ENCODE measurements at places on chromosomes 12 and 14. TPM values are rescaled to one million over a fixed set of nuclear protein-coding genes. Genes with fewer than 3 reads are reported as not detected.
A peak's percentile ranks its signal among the peaks of the same experiment; 100 is the strongest.

GRCh38 chr14:24705840-24706239, 71.8 kb upstream of the GZMB start:
- H3K4me1 ChIP-seq, result no peaks in the 10 kb centered on the region
- no peaks in the 10 kb centered on the region for H3K36me3 ChIP-seq
- H3K27me3 ChIP-seq, result no peaks in the 10 kb centered on the region
- DNase-seq, result no peak
- H3K27ac ChIP-seq, result no peak overlapping the region

DNA sequence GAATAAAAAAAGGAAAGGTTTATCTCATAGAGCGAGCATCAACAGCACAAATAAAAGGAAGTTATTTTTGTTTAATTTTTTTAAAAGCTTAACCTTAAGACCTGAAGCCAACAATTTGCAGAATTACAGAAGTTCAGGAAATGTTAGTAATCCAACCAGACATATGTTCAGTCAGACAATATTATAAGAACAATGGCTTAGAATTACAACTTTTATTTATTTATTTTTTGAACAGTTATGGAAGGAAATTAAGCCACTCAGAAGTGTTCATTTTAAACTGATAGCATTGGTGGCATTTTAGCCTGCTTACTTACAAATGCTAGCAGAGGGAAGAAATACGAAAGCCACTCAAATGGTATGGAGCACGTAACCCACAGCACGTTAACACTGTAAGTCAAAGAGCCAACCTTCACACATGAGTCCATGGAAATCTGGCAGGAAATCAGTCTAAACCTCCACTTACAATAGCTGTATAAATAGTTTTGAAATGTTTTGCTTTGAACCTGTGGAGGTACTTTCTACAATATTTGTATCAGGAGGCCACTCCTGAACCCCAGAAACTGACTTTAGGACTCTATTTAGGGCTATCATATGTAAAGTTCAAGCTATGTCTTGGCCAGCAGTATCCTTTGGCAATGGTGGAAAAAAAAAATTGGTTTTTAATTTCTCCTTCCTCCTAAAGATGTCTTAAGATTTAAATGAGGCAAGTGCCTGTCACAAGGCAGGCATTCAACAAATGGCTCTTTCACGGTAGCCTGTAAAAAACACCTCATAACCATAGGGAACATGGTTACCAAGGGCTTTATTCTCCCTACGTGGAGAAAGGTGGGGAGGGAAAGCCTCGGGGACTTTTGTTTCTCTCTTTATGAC, 102.3 kb downstream of the ITPR2 start:
- H3K4me1 ChIP-seq, result peaks cover 3% of the 10 kb centered on the region
- H3K27ac ChIP-seq, result no peak overlapping the region
- no peaks in the 10 kb centered on the region for H3K27me3 ChIP-seq
- H3K36me3 ChIP-seq, result no peaks in the 10 kb centered on the region

Gene P3H3
- total RNA-seq, result 4.1 TPM

Gene GDF3
- not detected for total RNA-seq

GRCh38 chr12:31931796-31932715, 27.2 kb upstream of the RESF1 start:
- H3K4me1 ChIP-seq, result no peaks in the 10 kb centered on the region
- H3K27ac ChIP-seq, result no peak overlapping the region
- H3K36me3 ChIP-seq, result no peaks in the 10 kb centered on the region
- DNase-seq, result no peak
- H3K27me3 ChIP-seq, result no peaks in the 10 kb centered on the region

DNA sequence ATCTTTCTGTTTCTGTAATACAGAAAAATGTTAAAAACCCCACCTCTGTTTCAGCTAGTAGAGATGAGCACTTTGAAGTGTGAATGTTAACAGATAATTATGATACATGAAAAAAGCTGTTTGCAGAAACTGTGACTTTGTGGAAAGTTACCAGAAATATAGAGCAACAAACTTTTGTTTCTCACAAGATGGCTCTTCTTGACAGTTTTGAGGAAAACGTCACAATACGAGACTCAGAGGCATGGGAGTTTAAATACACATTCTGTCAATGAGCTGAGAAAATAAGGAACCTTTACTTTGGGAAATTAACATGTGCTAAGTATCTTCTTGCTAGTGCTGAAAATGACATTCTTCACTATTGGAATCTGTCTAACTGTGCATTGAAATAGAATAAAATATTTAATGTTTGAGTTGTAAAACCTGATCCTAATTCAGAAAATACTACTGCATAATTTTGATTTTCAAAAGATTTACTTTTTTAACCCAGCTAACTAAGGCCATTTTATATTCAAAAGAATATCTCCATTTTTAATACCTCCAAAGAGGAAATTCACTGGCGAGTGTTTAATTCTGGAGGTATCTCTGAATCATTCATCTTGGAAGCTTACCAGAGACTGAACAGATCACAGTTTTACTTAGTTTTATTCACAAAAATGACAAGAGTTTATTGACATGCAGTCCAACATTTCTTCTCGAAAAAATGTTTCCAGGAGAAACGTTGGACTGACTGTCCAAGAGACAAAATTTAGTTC, 308.9 kb upstream of the LRFN5 start:
- H3K27me3 ChIP-seq, result no peaks in the 10 kb centered on the region
- H3K4me1 ChIP-seq, result no peaks in the 10 kb centered on the region
- H3K4me3 ChIP-seq, result no peak overlapping the region
- H3K27ac ChIP-seq, result no peak overlapping the region

DNA sequence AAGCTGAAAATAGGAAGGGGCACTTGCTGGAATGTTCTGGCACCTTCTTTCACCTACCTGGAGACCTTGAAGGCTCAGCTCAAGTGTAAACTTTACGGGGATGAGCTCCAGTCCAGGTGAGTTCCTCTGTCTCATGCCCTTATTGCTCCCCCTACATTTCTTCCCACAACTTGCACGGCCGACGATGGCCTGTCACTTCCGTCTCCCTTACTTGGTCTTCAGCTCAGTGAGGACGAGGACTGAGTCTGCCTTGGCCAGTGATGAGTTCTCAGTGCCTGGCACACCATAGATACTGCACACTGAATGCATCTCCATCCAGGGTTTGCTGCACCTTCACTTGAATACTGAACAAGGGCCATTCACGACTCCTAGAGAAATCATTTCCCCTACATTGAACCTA, 21.4 kb downstream of the ADGRD1 start:
- no peaks in the 10 kb centered on the region for H3K4me1 ChIP-seq
- H3K36me3 ChIP-seq, result peaks cover 12% of the 10 kb centered on the region
- no peak overlapping the region for H3K4me3 ChIP-seq
- no peak for DNase-seq

DNA sequence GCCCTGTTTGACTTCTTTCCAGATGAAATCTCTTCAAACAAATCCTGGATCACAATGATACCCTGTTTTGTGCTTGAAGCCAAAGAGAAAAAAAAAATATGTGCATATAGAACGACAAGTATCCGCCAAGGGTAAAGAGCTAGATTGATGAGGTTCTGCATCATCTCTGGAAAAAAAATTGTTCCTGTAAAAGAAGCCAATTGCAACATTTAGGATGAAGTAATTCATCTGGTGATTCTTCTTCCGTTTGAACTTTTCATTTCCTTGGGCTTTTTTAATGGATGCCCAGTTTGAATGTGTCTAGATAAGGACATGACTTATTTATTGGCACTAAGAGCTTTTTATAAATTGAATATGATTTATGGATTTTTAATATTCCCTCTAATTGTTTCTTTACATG, 38.1 kb upstream of the NPAS3 start:
- H3K4me3 ChIP-seq, result no peak overlapping the region
- no peak for DNase-seq
- no peak overlapping the region for H3K27ac ChIP-seq
- no peaks in the 10 kb centered on the region for H3K36me3 ChIP-seq
- H3K27me3 ChIP-seq, result no peaks in the 10 kb centered on the region
- H3K4me1 ChIP-seq, result no peaks in the 10 kb centered on the region

- peak overlapping the region; percentile 95 for H3K4me3 ChIP-seq
- peak overlapping the region; percentile 77 for H3K27ac ChIP-seq
- peaks cover 34% of the 10 kb centered on the region for H3K4me1 ChIP-seq
- peaks cover 3% of the 10 kb centered on the region for H3K36me3 ChIP-seq
- no peaks in the 10 kb centered on the region for H3K27me3 ChIP-seq
Observed at GRCh38 chr12:53300187-53300586, 692 bp downstream of the MYG1 start.

DNA sequence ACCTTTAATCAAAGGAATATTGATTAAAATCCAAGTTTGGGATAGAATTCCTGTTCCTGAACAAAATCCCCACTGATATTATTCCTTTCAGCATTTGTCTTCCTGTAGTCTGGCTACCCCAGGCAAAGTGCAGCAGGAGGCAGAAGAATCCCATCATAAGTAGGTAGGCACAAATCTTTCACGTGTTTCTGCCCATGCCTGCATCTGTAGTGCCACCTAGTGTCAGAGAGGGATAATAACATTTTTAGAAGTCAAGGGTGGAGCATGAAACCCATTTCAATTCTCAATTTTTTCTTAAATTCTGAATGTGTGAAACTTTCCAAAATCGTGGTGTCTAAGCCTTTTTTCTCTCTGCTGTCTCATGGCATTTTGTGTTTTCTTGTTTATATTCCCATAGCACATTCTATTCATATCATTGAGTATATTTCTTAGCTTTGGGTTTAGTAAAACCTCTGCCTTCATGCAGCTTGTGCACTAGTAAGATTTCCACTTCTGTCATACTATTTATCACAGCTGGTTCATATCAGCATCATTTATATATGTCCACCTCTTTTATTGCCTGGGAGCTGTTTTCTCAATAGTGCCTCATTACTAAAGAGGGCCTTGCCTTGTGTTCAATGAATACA, 47.8 kb upstream of the RERG start:
- no peak overlapping the region for H3K27ac ChIP-seq
- no peaks in the 10 kb centered on the region for H3K4me1 ChIP-seq
- H3K4me3 ChIP-seq, result no peak overlapping the region
- DNase-seq, result no peak
- no peaks in the 10 kb centered on the region for H3K27me3 ChIP-seq

DNA sequence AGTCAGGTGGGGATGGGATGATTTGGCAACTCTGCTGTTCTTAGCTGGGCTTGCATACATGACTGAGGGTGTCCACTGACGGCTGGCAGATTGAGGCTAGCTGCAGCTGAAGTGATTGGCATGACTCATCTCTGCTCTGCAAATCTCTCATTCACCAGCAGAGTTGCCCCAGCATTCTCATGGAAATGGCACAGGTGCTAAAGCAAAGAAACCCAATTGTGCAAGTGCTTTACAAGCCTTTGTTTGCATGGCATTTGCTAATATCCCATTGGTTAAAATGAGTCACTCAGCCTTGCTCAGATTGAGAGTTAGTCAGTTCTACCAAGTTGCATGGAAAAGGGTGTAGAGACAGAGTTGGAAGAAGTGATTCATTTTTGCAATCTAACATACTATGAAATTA, 389.7 kb upstream of the FAR2 start:
- no peak for DNase-seq
- H3K36me3 ChIP-seq, result no peaks in the 10 kb centered on the region
- no peak overlapping the region for H3K4me3 ChIP-seq
- no peak overlapping the region for H3K27ac ChIP-seq
- no peaks in the 10 kb centered on the region for H3K27me3 ChIP-seq

DNA sequence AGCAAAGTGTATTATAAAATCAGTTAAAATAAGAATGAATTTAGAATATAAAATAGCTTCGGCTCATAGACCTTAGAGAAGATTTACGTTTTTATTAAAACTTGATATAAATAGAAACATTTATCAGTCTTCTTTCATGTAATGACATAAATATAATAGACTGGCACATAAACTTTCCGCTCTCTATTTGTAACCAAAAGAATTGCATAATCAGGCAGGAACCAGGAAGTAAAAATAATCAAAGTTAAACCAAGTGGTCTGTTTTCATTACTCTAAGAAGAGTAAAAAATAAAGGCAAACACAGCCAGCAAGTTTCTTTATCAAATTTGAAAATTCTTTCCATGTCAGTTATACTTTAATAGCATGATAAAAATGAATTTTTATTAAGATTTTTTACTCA, 46.3 kb upstream of the ATP2A2 start:
- DNase-seq, result no peak
- peak overlapping the region; percentile 62 for H3K27ac ChIP-seq
- no peaks in the 10 kb centered on the region for H3K27me3 ChIP-seq
- H3K4me1 ChIP-seq, result peaks cover 29% of the 10 kb centered on the region
- H3K4me3 ChIP-seq, result peak overlapping the region; percentile 13

Gene FAM186B
- 0.63 TPM for total RNA-seq
